ENCODE measurements at places on chromosomes 7 and 10. TPM values are rescaled to one million over a fixed set of nuclear protein-coding genes. Genes with fewer than 3 reads are reported as not detected.
A peak's percentile ranks its signal among the peaks of the same experiment; 100 is the strongest.

DNA sequence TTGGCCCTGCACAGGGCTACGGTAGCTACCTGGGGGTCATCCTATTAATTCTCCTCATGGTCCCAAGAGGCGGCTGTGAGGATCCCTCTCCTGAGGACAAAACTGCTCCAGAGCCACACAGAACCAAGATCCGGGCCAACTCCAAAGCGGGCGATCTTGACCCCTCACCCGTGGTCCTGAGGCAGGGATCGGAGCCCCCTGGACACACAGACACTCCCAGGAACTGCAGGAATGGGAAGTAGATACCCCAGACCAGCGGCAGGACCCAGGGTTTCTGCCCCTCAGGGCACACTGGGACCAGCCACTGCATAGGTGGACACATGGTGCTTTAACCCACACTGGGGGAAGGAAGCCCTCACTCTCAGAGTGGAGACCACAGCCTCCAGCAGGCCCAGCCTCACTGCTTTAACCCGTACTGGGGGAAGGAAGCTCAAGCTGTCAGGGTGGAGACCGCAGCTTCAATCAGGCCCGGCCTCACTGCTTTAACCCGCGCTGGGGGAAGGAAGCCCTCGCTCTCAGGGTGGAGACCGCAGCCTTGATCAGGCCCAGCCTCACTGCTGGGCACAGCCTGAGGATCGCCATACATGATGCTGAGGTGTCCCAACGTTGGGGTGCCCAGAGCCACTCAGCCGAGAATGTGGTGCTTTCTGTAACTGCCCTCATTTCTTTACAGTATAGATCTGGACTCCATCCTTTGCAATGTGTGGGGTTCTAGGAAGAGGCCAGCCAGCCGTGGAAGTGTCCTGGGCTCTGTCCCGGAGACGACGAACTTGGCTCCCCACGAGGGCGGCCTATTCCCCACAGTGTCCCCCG is 60.1 kb downstream of the DIP2C start:
- DNase-seq, result no peak

DNA sequence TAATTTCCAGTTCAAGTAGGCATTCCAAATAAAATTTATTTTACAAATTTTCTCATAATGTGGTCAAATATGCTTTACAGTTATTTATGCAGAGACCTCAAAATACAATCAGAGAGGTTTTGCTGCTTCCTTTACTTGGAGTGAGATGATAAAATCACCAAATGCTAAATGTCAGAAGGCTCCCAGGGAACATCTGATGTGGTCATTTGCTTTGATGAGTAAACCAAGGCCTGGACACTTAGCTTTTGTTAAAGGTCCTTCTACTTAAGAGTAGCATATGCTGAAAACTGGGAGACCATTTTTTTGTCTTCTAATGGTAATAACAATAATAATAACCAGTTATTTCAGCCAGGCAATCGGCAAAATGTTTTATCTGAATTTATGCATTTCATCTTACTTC is 60.6 kb upstream of the AKR1E2 start:
- no peak for DNase-seq

GRCh38 chr7:37920849-37921805 is 687 bp downstream of the EPDR1 start:
- peak; percentile 76 for DNase-seq

DNA sequence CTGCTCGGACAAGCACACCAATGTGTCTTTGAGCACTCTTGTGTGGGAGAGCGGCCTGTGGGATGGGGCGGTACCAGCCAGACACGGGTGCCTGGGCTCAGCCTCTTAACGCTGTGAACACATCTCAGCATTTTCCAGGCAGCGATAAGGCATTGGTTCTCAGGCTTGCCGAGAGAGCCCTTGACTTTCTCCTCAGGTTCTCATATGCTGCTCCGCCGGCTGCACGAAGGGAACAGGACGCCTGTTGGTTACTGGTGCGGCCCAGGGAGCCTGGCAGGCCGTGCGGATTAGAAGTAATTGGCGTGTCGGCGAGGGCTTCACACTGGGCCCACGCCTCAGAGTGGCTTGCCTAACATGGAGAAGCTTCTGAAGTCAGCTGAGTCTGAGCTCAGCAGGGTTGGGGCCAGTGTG is 456.7 kb upstream of the FOXK1 start:
- DNase-seq, result no peak

- peak; percentile 99 for DNase-seq
These were observed at the start of gene AVPI1 for GRCh38 chr10:97686962-97687784. AVPI1 (minus strand) TSS chr10:97687241; CDS start chr10:97679905, 7,336 bp downstream.

DNA sequence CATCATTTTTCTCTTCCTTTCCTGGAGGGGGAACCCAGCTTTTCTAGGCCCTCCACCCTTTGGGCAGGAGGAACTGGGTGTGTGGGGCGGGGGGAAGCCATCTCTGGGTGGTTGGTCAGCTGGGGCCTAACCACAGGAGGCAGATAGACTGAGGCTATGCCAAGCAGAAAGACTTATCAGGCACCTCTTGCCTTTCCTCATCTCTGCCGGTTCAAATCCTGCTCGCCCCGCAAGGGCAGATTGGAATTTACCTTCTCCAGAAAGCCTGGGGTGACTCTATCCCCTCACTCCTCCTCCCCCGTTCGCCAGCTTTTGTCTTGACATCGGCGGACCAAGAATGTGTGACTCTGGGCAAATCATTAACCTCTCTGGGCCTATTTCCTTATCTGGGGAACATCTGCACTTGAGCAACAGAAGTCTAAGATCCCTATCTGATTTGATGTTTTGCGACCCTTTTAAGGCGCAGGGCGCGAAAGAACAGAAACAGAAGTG is 584 bp upstream of the GARS1 start:
- peak; percentile 76 for DNase-seq

GRCh38 chr7:84948634-84949033 is 238.2 kb downstream of the SEMA3D start:
- no peak for DNase-seq

DNA sequence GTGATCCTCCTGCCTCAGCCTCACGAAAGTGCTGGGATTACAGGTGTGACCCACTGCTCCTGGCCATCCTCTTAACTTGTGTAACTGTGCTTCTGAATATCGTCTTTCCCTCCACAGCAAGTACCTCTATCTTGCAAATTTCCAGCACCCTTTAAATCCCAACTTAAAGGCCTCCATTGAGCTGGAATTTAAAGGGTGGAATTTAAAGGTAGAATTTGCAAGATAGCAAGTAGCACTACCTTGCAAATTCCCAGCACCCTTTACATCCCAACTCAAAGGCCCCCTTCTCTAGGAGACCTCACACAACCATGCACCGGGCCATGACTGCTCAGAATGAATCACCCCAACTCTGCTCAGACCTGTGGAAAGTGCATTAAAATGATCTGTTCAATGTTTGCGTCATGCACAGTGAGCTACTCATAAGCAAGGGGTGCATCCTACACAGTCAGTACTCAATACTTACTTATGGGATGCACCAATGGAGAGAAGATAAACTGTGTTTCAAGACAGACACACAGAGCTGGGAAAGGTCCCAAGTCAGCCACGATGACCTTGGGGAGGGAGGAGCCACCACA is 17.8 kb upstream of the SDK1 start:
- no peak for DNase-seq

The ANKRD30A gene
- 1.0 TPM for polyA plus RNA-seq

The TMEM213 gene
- polyA plus RNA-seq, result not detected

All from A549 (cell line).